Stimulated activated CD8-positive, alpha-beta memory T cell treated with anti-CD3 and anti-CD28 coated beads, Interleukin-12 subunit alpha, Interleukin-12 subunit beta, amount 100 ng/mL, for 4 hours (primary cell): ENCODE measurements at places on chromosomes 2 and 18.
A peak's percentile ranks its signal among the peaks of the same experiment; 100 is the strongest.

DNA sequence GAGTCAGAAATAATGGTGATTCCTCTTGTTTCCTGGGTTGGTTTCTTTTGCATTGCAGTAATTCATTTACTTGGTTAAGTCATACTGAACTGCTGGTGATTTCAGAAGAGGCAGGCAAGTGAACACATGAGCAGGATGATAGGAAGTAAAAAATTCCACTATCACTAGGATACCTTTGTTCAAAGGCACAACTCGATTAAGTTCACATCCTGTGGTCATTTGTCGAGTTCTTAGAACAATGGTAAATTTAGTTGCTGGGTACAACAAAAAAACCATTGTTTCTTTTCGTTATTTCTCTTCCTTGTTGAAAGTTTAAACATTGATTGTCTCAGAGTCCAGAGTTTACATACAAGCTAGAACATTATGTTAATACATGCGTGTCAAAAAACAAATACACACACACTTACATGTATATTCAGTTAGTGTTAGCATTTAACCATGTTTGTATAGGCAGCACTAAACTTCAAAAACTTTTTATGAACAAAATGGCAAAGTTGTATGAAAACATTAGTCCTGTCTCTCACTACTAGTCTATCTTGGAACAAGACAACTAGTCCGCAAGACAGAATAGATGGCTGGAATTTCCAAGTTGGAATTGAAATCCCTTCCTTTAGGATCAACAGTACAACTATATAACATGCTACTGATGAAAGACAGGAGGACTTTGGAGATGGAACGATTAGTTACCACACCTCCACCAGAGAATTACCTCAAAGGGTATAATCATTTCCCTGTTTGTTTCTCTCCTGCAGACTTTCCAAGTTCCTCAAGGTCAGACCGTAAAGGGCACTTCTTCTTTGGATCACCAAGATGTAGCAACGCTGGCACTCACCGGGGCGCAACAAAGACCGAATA, 26.2 kb downstream of the STK39 start:
- no peak for DNase-seq

DNA sequence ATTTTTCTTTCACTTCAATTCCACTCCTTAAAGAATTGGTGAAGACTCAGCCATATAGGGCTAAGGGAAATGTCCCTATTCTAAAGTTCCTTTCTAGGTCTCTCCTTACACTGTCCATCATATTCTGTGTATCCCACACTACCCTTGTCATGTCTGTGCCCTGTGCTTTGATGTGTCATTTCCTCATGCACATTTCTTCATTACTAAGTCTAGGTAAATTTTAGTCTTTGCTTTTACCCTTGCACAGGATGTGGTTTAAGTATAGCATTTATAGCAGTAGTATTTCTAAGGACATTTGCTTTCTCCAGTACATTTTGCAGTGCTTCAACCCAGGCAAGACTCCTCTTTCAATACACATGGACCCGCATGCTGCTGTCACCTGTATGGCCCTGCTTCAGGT, 221.5 kb upstream of the ACVR2A start:
- DNase-seq = no peak

DNA sequence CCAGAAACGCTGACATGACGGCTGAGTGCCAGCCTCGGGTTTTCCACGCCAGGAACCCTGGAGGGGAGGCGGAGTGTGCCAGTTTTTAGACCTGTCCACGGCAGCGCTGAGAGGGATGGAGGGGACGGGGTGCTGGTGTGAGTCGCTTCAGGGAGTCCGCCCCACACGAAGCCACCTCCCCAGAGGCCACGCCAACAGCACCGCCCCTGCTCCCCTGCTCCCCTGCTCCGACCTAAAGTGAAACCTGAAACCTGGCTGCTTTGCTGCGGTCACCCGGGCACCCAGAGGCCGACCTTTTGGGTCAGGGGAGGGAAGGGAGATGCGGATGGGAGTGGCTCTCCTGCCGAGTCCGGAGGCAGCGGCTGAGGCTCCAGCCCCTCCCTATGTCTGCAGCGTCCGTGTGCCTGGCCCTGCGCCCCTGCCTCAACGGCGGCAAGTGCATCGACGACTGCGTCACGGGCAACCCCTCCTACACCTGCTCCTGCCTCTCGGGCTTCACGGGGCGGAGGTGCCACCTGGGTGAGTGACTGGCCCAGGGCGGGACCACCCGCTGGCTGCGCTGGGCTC, 38.1 kb downstream of the SNED1 start:
- DNase-seq = peak; percentile 42

DNA sequence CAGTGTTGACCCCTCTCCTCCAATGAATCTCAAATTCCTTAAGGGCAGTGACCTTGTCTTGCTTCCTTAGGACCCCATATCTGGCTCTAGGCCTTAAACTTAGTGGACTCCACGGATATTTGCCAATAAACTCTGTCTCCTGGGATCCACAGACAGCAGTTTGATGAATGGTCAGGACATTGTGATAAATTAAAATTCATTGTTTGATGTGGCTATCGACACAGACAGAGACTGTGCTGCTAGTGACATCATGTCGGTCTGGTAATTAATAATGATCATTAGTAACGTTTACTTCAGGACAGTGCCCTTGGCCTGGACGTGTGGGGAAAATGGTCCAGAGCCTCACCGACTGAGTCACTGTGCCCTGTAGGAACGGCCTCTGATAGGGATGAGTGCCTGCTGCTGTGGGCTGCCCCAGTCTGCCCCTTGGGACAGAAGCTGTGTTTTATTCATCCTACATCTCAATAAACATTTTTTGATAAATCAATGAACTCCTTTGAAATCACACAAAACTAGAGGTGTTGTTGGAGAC, 5.2 kb upstream of the SLC35F6 start:
- no peak for DNase-seq

- no peak for DNase-seq
Measured at GRCh38 chr2:226168496-226169160, 631.0 kb downstream of the IRS1 start.
